CD4-positive, alpha-beta memory T cell (primary cell): ENCODE measurements at places on chromosomes 3 and 15. TPM values are rescaled to one million over a fixed set of nuclear protein-coding genes. Genes with fewer than 3 reads are reported as not detected.

ACSBG1 gene
- not detected for polyA plus RNA-seq

PAK6 gene
- 1.7 TPM for polyA plus RNA-seq

GMNC gene
- polyA plus RNA-seq: not detected

TLR9 gene
- polyA plus RNA-seq: not detected

HTR3E gene
- not detected for polyA plus RNA-seq

CYP1A2 gene
- not detected for polyA plus RNA-seq

CHRM5 gene
- polyA plus RNA-seq: 0.06 TPM

PCSK6 gene
- 0.24 TPM for polyA plus RNA-seq

COL6A5 gene
- not detected for polyA plus RNA-seq

GPR87 gene
- polyA plus RNA-seq: not detected

GPR171 gene
- 156 TPM for polyA plus RNA-seq
